Fibroblast of skin of right quadriceps (primary cell): ENCODE measurements at places on chromosomes 6 and 20.

GRCh38 chr6:121319112-121319553 is 15.1 kb downstream of the TBC1D32 start:
- peak; percentile 22 for DNase-seq

DNA sequence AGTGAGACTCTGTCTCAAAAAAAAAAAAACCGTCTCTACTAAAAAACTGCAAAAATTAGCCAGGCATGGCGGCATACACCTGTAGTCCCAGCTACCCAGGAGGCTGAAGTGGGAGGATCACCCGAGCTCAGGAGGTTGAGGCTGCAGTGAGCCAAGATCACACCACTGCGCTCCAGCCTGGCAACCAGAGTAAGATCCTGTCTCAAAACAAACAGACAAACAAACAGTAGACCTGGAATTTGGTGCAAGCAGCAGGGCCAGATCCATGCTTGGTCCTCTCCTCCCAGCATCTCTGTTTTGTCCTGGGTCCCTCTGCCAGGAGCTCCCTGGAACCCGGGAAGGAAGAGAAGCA is 11.6 kb downstream of the RIPOR3 start:
- DNase-seq: no peak

DNA sequence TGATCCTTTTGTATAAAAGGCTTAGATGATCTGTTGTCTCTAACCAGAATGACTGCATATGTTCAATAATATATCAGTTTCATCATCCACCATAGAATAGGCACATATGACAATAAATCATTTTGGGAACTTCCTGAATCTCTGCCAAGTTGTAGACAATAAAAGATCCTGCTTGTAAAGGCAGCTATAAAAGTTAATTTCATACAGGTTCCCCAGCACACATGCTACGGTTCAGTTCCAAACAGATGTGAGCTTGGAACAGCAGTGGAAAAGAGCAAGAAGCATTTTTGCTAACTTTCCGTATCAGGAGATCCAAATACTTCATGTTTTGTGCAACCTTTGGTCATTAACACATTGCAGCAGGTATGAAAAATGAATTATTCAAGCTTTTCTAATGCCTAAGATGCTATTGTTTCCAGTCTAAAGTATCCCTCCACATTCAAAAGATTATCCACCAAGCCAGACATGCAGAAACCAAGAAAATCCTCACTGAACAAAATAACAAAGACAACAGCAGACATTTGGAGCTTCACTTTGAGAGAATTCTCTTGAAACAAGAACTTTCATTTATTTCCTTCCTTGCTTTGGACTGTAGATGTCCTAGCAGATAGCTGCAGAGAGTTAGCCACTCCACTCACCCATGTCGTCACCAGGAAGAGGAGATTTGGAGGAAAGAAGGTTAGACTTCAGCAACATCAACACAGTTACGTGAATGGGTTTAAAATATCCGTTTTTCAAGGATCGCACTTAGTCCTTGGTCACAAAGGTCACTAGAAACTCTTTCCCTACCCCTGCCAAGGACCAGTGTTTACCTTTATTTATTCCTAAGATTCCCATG is 453.5 kb upstream of the JARID2 start:
- DNase-seq: peak; percentile 82

GRCh38 chr6:35304299-35304698 is 6.7 kb downstream of the DEF6 start:
- no peak for DNase-seq

GRCh38 chr6:20599302-20600051 is 65.2 kb downstream of the CDKAL1 start:
- DNase-seq: no peak

- DNase-seq: no peak
These were observed 60.1 kb downstream of the QKI start for GRCh38 chr6:163474581-163474980.

GRCh38 chr6:42140032-42140431 is 2.4 kb downstream of the C6orf132 start:
- no peak for DNase-seq

- peak; percentile 67 for DNase-seq
These were observed 15.0 kb downstream of the ACSS2 start for GRCh38 chr20:34891166-34892062.

DNA sequence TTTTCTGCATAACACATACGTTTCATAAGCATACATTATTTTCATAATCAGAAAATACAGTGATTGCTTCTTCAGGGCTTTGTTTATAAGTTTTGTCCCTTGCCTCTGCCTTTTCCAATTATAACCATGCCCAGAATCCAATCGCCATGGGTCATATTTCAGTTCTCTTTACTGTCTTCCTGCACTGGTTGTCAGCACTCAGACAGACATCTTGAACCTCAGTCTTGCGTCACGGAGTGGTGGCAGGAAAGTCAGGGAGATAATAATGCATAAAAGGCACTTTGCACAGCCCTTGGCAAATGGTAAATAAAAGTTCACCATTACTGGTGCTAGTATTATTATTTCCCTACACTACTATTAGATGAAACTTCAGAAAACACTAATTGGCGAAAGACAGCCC is 7.2 kb downstream of the KIF16B start:
- no peak for DNase-seq

DNA sequence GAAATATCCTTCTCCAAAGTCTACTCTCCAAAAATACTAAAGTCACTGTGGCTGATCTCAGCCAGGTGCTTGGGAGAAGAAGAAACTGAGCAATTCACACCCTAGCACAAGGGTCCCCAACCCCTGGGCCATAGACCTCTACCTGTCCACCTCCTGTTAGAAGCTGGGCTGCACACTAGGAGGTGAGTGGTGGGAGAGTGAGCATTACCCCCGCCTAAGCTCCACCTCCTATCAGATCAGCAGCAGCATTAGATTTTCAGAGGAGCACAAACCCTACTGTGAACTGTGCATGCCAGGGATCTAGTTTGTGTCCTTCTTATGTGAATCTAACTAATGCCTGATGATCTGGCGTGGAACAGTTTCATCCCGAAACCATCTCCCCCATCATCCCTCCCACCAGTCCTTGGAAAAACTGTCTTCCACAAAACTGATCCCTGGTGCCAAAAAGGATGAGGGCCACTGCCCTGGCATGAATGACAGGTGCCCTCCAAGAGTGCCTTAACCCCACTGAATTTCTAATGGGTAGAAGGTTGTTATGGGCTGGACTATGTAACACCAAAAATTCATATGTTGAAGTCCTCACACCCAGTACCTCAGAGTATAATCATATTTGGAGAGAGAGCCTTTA is 109.2 kb upstream of the CDYL start:
- no peak for DNase-seq

DNA sequence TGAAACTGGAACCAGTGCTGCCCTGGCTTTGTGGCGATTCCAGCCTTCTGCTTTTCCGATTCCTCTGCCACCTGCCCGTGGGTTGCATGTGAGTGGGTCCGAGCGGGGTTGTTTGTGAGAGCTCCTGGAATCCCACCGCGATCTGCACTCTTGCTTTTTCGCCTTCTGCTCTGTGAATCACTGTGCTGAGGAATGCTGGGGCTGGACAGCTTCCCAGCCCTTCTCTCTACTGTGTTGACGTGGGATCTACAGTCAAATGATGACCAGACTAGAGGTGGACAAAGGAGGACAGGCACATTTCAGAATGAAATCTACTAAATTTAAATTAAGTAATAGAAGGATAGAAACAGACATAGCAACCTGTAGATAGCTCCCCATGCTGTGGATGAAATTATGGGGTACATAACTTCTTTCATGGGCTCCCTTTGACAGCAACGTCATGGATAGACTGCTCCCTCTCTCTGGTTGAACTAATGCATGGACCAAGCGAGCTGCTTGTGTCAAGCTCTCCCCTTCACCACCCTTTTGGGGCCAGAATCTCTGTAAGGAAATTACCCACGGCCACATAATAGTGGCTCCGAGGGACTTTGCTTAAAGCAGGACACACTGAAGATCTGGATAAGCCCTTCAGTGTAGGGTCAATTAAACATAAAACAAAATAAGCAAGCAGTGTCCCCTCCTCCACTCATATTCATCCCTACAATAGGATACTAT is 2.0 kb downstream of the FNDC1 start:
- DNase-seq: peak; percentile 65

- peak; percentile 74 for DNase-seq
These were observed 42.1 kb downstream of the SMAP1 start for GRCh38 chr6:70709826-70710225.

- no peak for DNase-seq
These were observed 84.0 kb upstream of the LRFN2 start for GRCh38 chr6:40671001-40671693.

GRCh38 chr6:32962213-32962826 is 6.1 kb upstream of the BRD2 start:
- DNase-seq: no peak

DNA sequence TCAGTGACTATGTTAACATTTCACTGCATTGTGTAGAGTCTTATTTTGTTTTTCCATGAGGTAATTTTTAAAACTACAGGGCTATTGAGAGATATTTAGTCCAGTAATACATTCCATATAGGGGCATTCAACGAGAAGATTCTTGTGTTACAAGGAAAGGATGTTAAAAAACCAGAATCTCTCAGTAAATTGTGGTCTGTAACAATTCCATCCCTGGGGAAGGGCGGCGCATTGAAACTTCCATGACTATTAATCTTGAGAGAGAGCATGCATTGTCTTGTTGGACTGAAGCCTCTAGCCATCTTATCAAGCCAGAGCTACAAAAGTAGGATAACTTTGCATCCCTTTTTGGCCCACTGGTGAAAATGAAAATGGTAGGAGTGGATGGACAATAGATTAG is 119.7 kb downstream of the BCKDHB start:
- peak; percentile 76 for DNase-seq

DNA sequence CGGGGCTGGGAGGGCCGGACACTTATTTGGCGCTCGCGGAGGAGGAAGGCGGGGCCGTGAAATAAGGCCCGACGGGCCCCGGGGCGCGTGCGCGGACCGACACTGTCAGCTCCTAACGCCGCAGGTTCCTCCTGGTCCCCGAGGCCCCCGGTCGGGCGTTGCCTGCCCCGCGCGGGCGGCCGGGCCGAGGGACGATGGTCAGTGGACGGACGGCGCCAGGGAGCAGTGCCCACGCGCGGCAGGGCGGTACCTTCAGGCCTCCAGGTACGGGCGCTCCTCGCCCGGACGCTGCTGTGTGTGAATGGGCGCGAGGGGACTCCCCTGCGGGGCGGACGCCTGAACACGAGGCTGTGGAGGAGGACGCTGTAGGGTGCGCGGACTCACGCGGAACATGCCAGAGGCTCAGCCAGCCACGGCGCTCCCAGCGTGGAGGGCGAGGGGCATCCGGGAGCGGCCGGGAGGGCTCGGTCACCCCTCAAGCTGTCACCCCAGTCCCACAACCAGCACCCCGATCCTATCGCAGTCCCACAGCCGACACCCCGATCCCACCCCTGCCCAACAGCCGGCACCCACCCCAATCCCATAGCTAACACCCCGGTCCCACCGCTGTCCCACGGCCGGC is 339 bp upstream of the GMEB2 start:
- peak; percentile 94 for DNase-seq

- DNase-seq: peak; percentile 98
These were observed 27.0 kb upstream of the TBC1D7 start for GRCh38 chr6:13355043-13355945.

- DNase-seq: no peak
These were observed 231.9 kb downstream of the BMP2 start for GRCh38 chr20:6999381-6999780.

DNA sequence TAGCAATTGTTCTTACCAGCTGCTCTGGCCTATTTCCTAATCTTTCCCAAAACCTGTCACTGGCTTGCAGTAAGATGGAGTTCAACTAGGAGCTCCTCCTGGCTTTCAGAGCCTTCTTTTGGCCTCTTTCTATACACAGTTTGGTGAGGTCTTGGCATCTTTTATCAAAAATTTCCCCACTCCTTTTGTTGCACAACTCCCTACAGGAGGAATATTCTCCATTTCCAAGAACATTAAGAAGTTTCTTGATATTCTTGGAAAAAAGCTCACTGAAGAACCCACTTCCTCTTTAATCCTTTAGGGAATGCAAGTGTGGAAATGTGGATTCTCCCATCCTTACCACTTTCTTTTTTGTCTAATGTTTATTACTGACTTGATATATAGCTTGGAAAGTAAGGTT is 171.3 kb upstream of the KCNK16 start:
- DNase-seq: peak; percentile 74

GRCh38 chr6:52346503-52346902 is 15.4 kb upstream of the PAQR8 start:
- no peak for DNase-seq

DNA sequence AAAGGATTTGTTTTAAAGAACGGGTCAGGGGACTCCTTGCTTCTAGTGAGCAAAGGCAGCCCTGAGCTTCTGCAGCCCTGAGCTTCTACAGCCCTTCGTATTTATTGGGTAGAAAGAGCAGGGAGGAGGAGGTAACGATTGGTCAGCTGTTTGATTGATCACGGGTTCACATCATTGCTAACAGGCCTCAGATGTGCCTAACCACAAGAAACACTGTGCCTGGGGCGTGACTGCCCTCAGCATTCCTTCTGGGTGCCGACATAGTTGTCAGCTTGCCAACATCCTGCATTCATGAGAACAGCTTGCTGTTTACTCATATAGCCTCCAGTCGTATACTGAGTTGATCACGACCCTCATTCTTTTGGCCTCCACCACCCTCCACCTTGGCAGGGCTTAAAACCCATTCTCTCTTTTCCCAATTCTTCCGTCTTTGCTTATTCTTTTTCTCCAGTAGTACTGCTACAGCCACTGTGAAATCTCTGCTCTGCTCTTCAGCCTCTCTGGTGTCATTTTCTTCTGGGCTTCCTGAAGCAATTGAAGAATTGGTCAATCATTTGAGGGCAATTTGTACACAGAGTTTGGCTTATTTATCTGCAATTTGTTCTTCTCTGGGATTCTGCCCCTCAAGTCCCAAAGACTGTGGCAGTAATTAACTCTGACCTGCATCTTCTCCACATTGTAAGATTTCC is 25.4 kb upstream of the NOP56 start:
- DNase-seq: peak; percentile 60

DNA sequence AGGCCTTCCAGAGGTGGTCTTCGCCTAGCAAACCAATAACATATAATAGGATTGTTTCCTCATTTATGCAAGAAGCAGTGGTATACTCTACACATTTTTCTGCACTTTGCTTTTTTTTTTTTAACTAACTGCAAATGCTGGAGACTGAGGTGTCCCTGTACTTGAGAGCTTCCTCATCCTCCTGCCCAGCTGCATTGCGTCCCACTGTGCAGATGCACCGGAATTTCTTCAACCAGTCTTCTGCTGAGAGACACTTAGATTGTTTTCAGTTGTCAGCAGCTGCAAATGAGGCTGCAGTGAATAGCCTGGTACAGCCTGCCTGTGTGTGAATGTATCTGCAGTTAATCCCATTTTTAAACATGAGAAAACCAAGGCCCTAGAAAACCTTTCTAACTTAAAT is 11.5 kb downstream of the FGD2 start:
- no peak for DNase-seq

DNA sequence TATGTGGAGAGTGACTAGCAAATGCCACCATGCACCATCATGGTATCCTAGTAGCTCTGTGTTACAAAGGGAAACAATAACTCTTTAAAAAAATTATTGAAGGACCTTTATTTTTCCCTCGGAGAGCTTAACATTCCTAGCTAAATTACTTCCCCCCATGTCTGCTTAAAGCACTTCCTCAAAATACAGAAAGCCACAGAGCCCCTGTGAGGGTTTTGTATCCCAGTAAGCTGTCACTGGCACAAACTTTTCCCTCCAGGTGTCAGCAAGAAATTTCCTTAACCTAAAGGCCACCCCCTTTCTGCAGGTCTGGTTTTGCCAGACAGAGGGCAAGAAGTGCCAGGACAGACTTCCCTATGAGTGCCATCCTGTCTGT is 340.0 kb upstream of the PRDM1 start:
- DNase-seq: no peak
